ENCODE measurements at places on chromosomes 5 and 9.

DNA sequence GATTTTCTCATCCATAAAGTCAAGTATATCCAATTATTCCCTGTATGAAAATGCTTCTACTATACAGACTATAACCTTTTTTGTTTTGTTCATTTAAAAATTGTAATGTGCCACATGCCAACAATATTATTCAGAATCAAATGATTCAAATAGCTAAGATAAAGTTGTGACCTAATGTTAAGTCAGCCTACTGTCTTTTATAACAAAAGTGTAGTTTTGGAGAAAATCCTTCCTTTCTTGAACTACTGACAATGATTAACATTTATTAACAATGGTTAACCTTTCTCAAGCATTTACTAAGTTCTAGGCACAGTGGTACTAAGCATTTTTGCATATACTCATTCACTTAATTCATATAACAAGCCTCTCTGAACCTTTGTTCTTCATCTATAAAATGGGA lies 25.0 kb downstream of the CSF2 start:
- no peak for DNase-seq

DNA sequence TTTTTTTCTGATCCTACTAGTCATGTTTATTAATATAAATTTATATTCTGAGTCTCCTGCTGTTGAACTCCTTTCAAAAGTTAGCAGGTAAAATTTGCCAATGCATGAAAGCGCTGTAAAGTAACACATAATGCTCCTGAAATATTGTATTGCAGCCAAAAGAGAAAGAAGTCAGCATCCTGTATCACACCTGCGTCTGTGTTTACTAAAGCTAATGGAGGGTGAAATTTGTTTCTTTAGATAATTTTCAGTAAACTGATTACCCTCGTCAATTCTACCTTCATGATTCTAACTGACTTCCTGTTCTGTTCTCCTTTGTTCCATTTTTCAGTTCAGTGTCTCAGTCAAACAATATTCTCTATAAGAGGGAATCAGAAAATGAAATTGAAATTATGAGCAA lies 415.4 kb downstream of the CDH9 start:
- no peak for DNase-seq

DNA sequence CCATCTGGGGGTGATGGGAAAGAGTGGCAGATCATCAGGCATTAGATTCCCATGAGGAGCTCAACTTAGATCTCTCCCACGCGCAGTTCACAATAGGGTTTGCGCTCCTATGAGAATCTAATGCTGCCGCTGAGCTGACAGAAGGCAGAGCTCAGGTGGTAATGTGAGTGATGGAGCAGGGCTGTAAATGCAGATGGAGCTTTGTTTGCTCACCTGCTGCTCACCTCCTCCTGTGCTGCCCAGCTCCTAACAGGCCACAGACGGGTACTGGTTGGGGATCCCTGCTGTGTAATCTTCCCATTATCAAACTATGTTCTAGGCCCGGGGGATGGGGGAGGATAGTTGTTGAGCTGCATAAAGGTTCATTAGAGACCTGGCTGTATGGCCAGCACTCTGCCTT lies 58.4 kb downstream of the UGCG start:
- no peak for DNase-seq

GRCh38 chr5:78720227-78720985 lies 71.8 kb upstream of the LHFPL2 start:
- no peak for DNase-seq

- no peak for DNase-seq
Measured at GRCh38 chr5:1642221-1642620, 118.5 kb upstream of the LPCAT1 start.

- no peak for DNase-seq
Measured at GRCh38 chr5:60852940-60853339, 8.9 kb upstream of the ELOVL7 start.

DNA sequence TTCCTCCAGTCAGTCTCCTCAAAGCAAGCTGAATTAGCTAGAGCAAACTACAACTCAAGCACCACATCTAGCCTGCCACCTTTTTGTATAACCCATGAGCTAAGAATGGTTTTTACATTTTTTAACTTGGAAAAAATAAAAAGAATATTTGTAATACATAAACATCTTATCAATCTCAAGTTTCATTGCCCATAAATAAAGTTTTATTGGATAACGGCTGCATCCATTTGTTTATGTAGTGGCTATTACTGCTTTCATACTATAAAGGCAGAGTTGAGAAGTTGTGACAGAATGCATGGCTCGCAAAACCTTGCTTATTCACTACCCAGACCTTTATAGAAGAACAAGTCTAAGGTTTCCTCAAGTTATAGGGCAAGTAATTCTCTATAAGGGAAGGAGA lies 95.7 kb downstream of the ELAVL2 start:
- no peak for DNase-seq

GRCh38 chr9:14314424-14314928 lies 535 bp upstream of the NFIB start:
- no peak for DNase-seq

DNA sequence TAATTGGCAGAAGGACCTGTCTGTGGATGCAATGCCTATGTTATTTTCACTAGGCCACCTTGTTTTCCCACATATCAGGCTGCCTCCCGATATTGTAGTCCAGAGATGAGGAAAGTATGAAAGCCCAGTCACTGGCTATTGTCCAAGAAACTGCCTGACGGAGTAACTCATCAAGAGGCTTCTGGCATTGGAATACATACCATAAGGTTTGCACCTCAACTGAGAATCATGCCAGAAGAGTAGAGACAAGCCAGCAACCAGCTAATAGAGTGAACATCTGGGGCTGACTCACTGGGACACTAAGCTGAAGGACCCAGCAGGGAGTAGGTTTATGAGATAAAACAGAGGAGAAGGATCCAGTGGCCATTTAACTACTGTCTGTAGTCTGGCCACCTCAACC lies 137.2 kb upstream of the FST start:
- DNase-seq: no peak

DNA sequence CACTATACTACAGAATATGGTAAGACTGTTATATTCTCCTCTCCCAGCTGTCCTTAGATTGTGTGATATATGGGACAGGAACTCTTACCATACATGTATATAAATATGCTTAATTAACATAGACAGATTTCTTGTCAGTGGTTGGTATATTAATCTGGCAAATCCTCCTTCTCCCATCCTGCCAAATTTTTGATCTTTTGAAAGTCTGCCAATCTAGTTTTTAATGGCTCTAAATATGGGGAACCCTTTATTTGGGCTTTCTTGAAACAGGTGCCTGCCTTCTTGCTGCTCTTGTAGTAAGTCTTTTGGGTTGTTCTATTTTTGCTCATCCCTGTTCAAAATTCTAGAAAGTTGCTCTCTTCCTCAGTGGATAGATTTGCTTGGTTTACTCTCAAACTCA lies 63.5 kb downstream of the SPATA31D1 start:
- DNase-seq: no peak

DNA sequence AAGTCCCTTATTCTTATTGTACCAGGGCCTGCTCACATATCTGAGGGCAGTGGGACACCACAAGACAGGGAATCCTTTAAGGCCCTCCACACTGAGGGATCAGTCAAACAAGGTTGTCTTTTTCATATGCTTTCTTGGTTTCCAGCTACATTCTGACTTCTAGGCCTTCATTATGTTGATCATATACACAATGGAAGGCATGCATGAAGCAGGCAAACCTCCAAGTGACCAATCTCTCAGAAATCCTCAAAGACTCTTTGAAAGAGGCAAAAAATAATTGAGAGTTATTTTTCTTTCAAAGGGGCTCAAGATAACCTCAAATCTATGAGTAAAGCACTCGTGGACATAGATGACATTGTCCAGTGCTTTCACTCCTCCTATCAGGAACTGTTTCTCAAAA lies 1195.9 kb upstream of the ACO1 start:
- no peak for DNase-seq

GRCh38 chr9:78573205-78573604 lies 276.3 kb downstream of the PSAT1 start:
- DNase-seq: no peak

GRCh38 chr5:72228960-72229359 lies 91.1 kb downstream of the MRPS27 start:
- DNase-seq: no peak

GRCh38 chr9:137672907-137673791 lies 54.3 kb downstream of the EHMT1 start:
- no peak for DNase-seq

GRCh38 chr5:67900514-67900913 lies 315.0 kb upstream of the PIK3R1 start:
- DNase-seq: no peak

- DNase-seq: no peak
Measured at GRCh38 chr5:123387313-123387712, 35.9 kb downstream of the CEP120 start.

Measured in iPS DF 19.7 (cell line).